ENCODE measurements at places on chromosomes 1 and 21.

- DNase-seq: no peak
Observed at GRCh38 chr1:64426681-64427080, 43.2 kb upstream of the CACHD1 start.

DNA sequence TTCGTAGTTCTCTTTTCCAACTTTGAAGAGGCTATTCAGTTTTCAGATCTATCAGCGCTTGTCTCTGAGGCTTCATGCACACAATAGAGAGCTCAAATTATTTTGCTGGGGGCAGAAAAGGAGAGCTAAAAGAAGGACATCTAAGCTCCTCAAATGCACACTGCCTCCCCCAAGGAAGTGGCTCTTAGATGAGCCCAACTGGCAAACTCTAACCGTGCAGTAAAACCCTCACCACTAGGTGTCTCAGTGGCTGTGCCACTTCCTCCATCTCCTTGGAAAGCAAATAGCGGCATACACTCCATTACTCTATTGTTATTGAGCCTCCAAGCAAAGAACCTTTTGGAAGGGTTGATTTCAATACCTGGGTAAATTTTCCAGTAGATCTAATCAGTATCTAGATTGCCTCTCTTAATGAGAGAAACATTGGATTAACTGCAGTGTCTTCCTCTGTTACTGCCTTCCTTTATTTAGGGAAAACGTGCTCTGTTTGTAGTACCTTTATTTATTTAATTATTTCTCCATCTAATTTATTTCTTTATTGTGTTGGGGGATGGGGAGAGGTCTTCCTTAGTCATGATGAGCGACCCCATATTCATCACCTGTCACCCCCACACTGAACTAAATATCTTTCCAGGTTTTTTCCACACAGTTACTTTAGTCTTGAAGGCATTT, 9.2 kb upstream of the SFPQ start:
- peak; percentile 50 for DNase-seq

DNA sequence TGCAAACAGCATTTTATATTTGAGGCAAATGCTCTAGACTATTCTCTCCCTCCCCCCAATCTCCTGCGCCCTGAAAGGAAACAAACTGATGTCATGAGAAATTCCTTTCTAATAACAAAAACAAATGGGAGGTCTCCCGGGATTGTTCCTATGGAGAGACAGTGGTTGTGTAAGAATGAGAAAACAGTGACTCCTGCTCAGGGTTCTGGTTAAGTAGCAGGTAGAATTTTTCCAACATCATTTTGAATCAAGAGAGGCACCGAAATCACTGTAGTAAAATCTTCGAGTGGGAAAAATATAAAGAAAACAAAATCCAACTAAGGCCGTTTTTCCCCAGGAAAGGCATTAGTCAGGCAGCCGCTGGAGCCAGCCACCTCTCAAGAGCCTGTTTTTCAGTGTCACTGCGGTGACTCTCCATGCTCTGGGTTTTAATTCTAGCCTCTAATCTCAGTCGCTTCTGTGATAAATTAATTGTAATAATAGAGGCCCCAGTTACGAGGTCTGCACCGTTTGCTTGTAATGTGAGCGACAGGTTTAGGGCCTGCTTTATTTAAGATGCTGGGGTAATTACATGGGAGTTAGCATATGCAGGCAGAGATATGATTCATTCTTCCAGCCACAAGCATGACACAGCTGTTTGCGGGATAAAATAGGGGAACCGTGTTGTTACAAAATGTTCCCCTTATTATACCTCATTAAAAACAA, 80.3 kb downstream of the RNF220 start:
- no peak for DNase-seq

- DNase-seq: no peak
Observed at GRCh38 chr1:238628110-238628509, 737.4 kb upstream of the ZP4 start.

GRCh38 chr21:45122432-45123132, 48.2 kb downstream of the ADARB1 start:
- no peak for DNase-seq

DNA sequence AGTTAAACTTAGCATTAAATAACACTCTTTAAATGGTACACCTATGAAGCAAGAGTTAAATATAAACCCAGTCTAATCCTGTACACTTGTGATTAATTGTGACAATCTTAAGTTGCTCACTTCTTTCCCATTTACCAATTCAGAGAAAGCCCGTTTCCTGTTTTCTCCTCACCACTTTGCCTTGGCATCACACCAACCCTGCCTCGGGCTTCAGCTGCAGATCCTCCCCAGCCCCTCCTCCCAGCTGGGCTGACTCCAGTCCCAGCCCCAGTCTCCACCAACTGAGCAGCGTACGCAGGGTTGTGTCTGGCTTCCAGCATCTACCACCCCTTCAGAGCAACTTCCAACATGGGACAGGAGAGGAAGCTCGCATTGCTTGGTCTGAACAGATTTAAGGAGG, 4.1 kb downstream of the PYCR2 start:
- DNase-seq: peak; percentile 81

DNA sequence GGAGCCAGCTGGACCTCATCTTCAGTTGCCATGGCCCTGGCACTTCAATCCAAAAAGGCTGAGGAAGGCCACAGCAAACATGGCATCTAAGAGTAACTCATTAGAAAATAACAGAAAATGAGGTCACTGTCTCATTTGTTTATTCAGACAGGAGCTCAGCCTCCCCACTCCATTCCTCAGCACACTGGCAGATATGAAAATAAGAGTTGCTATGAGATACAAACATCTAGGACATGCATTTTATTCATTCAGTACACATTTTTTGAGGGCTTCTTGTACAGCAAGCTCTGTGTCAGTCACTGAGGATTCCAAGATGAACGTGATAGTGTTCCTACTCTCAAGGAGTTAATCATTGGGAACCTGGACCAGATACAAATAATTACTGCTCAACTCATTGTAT, 32.7 kb upstream of the TMEM125 start:
- no peak for DNase-seq

DNA sequence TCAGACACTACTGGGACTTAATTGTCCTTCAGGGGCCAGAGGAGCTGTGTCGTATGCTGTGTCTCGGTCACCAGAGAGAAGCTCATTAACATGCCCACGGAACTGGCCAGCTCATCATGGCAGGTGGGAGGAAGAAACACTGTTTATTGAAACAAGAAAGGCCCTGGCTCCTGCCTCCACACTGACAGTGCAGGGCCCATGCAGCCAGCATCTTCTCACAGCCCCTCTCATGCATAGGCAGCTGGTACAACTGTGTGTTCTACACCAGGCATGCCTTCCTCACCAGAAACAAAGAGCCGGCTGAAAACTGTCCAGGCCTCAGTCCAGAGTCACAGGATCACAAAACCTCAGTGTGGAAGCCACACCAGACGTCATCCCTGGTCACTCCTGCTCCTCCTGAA, 106.0 kb downstream of the UBE2U start:
- no peak for DNase-seq

DNA sequence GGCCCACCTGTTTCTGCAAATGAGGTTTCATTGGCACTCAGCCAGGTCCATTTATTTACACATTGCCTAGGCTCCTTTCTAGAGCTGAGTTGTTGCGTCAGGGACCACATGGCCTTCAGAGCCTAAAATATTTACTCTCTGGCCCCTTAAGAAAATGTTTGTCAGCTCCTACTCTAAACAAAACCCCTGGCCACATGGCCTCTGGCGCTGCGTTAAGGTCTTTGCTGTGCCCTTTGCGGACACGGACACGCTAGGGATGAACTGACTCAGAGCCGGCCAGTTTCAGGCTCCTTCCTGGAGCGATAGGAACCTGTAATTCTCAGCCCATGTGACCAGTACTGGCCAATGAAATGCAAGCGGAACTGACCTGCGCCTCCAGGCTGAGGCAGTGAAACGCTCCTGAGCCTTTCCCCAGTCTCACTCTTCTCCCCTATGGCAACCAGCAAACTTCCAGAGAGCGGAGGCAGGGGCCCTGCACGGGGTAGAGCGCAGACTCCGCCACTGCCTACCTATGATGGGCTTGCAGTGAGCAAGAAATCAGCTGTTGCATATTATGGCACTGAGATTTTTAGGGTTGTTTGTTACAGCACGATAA, 160.3 kb downstream of the ETS2 start:
- no peak for DNase-seq

DNA sequence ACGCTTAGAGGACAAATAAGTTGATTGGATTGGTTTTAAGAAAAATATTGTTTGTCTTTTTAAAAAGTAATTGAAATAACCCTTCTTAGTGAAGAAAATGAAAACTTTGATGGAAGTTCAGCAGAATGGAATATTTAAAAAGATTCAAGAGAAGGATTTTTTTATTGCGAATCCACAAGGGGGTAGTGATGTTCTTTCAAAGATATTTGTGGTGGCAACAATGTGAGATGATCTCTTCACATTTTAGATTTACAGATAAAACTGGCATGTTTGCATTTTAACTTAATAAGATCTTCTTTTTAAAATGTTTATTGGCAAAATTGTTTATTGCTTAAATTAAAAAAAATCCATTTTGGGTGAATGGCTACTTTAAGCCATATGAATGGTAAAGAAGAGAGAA, 8.9 kb downstream of the CAMTA1 start:
- no peak for DNase-seq

GRCh38 chr1:41812051-41812450, 106.7 kb downstream of the HIVEP3 start:
- peak; percentile 12 for DNase-seq

GRCh38 chr1:108801101-108801500, 54.6 kb downstream of the STXBP3 start:
- DNase-seq: no peak

GRCh38 chr1:7042322-7043190, 257.3 kb downstream of the CAMTA1 start:
- DNase-seq: no peak

DNA sequence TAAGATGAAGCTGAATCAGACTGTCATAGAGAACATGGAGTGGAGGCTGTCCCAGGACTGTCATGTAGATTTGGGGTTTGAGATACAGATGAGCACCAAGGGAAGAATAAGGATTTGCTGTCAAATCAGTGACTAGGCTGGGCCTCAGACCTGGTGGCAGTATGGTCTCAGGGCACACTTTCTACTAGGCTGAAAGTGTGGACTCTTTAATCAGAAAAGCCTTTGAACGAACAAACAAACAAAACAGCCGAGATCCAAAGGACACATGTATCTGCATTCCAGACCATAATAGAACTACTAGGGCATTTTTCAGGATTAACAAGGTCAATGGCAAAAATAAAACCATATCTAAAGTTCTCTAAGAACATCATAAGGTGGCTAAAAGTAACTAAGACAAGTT, 2.9 kb downstream of the OR10J1 start:
- no peak for DNase-seq

GRCh38 chr1:9770298-9770697, 53.5 kb downstream of the CLSTN1 start:
- DNase-seq: no peak

- DNase-seq: no peak
Observed at GRCh38 chr1:6686294-6686693, 15.3 kb downstream of the DNAJC11 start.

DNA sequence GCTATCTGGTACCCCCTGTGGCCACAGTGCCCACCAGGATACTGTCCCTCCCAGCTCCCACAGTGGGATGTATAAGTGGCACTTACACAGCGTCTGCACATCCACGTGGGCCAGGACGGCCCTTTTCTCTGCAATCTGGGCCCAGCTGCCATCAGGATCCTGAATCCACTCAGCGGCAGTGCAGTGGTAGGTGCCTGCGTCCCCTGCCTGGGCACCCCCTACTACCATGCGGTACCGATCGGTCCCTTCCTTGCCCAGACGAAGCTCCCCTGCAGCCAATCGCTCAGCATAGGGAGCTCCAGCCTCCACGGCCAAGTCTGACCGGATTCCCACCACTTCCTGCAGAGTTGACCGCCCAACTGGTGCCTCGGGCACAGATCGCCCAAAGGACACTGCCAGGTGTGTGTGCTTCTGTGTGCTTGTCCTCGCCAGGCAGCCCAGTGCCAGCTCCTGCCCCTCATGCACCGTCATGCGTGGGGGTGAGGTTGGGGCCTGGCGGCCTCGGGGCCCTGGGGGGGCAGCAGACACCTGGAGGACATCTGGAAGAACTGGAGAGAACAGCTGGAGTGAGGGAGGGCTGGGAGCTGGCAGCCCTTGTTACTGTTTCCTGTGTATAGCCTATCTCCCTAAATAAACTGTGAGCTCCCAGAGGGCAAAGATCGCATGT, 4.7 kb downstream of the IGSF8 start:
- no peak for DNase-seq

DNA sequence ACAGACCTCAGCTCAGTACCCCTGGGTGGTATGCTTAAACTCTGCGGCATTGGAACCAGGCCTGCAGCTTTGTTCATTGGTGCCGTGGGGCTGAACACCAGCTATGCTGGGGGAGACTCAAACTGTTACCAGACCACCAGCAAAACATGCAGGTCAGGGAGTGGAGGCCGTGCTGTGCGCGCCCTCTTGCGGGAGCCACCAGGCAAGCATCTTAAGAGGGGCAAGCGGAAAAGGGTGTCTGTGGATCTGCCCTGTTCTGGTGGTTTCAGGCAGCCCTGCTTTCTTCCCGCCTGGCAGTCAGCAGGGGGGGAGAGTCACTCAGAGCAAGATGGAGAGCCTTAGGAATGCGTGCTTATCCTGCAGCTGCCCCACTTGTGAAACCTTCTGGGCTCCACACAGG, 276.9 kb upstream of the ZRANB2 start:
- no peak for DNase-seq

DNA sequence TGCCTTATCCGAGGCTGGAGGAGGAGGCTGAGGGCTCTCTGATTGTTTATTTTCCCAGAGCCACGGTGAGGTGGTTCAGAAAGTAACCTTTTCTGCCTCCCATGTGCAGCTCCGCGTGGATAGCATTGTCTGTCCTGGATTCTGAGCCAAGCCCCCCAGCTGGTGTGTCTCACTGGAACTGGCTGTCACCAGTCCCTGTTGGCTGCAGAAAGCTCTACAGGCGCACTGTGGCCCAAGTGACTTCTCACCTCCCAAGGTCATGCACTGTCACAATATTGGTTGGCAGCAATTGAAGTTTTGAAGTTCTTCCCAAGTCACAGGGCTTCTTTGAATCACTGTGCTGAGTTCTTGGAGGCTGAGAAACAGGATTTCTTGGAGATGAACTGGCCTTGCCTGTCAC, 8.2 kb downstream of the BMP8A start:
- DNase-seq: no peak

- no peak for DNase-seq
Observed at GRCh38 chr1:208240662-208241355, 3.4 kb downstream of the PLXNA2 start.

- no peak for DNase-seq
Observed at GRCh38 chr1:161111117-161111516, 6.7 kb downstream of the PFDN2 start.

DNA sequence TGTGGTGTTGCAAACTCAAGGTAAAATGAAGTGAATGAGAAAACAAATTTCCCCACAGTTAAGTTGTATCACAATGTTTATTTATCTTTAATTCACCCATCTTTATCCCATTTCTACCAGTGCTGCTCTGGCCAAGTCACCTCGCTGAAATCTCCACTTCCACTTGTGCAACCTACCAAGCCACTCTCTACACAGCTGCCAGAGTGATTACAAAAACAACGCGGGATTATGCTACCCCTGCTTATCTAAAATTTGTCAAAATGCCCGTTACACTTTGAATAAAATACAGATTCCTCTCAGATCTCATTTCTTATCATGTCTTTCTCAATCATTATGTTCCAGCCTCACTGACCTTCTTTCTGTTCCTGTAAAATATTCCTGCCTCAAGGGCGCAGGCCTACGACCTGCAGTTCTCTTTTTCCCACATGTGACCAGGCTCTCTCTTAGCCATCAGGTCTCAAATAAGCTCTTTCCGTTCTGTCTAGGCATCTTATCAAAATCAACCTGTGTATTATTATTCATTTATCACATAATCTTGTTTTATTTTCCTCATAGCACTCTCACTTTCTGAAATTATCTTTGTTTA, 95.6 kb downstream of the NTMT2 start:
- DNase-seq: no peak

- DNase-seq: no peak
Observed at GRCh38 chr1:2558420-2558819, 2.2 kb downstream of the TNFRSF14 start.
